Stimulated activated CD4-positive, alpha-beta T cell treated with anti-CD3 and anti-CD28 coated beads, Interleukin-12 subunit alpha, Interleukin-12 subunit beta, amount 100 ng/mL, for 24 hours (primary cell): ENCODE measurements at places on chromosomes 3 and 15.

GRCh38 chr3:119401503-119402440, 61.6 kb downstream of the TMEM39A start:
- no peak for DNase-seq

DNA sequence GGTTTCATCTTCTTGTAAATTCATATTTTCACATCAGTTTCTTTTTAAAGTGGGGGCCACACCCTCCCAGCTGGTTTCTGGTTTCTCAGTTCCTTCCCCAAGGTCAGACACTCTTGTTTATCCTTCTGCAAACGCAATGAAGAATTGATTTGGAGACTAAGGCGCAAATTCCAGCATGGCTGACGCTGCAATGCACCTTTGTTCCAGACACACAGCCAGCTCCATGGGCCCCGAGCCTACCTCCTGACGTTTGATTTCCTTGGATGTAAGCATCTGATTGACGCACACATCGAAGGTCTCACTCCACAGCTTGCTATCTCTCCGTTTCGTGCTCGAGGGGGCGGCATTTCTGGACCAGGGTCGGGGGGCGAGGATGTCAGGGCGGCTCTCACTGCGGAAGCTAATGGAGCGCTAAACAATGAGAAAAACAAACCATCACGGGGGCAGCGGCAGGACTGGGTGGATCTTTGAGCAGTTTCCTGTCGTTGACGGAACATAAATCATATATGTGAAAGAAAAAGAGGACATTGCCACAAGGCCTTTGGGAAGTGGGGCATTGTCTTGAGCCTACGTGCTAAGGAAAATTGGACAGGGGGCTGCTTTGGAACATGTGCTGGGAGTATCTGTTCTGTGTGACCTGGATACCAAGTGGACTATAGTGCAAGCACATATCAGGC, 46.9 kb downstream of the ARHGEF3 start:
- no peak for DNase-seq

DNA sequence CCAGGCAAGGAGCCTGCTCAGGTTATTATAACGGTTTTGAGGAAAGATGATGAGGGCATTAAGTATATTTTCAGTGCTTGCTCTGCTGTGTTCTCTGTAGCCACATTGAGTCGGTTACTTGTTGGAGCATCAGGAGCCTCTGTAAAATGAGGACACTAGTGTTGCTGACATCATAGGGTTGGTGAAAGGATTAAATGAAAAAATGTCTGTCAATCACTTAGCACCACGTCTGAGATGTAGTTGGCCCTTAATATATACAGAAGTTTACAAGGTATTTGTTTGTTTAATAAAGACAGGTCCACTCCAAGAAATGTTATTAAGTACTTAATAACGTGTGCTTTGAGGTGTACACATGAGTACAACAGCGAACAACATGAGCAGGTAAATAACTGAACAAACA, 735 bp upstream of the SLC25A26 start:
- no peak for DNase-seq

DNA sequence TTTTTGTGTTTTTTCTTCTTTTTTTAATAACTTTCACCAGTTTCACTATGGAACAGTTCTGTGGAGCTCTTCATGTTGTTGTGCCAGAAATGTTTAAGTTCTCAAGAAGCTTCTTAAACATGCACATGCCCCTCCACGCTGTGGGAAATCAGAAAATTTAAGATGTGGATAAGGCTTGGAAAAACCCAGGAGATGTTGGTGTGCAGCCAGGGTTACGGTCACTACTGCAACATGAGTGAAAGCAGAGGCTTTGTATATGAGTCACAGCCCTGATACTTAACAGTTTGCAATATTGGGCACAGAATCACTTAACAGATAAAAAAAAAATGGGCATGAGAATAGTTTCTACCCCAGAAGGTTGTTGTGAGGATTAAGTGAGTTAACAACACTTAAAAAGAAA, 399.9 kb downstream of the LRTM1 start:
- DNase-seq: no peak

GRCh38 chr3:149879872-149880271, 66.9 kb downstream of the RNF13 start:
- peak; percentile 6 for DNase-seq

DNA sequence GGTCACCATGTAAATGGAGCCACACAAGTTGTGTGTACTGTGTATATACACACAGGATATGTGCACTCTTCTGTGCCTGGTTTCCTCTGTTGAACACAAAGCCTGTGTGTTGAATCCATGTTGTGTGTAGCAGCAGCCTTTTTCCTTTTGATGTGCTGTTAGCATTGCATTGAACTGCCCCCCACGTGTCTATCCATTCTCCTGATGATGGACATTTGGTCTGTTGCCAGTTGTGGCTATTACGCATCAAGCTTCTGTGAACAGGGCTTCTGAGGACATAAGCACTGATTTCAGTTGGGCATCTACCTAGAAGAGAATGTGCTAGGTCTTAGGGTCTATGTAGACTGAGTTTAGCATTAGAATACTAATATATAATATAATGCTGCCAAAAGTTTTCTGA, 77.4 kb downstream of the LSM3 start:
- DNase-seq: no peak

GRCh38 chr3:67048715-67049074, 50.6 kb downstream of the KBTBD8 start:
- no peak for DNase-seq

DNA sequence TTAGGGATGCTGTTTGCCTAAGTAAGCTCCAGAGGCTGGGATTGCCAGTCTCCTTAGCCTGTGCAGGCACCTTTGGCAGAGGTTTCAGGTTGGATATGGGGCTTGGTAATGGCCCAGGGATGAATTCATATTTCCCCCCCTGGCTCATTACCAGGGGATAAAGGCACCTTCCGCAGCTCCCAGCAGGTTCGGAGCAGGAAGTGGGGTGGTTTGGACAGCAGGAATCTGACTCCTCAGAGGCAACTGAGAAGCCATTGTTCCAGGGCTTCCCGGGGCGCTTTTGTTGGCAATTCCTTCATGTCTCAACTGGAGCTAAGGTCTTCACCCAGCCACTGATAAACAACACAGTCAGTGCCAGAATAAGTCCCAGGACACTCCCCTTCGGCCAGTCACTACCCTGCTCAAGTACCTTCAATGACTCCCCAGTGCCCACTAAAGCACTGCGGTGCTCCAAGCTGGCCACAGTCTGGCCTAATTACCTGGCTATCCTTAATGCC, 85.3 kb upstream of the SLC6A6 start:
- DNase-seq: no peak

DNA sequence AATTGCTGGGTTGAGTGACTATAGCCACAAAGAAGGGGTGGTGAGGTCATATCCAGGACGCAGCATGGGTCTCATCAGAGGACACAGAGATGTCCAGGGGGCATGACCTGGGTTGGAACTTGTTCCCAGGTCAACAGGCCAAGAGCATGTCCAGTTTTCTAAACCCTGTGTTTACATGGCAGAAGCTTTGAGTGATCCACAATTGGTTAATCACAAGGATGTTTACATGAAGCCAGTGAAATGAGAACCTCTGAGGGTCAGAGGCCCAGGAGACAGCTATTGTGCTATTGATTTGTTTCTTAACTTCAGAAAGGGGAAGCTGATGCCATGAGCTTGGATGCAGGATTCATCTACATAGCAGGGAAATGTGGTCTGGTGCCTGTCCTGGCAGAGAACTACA, 42.2 kb upstream of the TOPBP1 start:
- no peak for DNase-seq

- DNase-seq: no peak
Observed at GRCh38 chr15:39592500-39592899, 11.6 kb downstream of the THBS1 start.

DNA sequence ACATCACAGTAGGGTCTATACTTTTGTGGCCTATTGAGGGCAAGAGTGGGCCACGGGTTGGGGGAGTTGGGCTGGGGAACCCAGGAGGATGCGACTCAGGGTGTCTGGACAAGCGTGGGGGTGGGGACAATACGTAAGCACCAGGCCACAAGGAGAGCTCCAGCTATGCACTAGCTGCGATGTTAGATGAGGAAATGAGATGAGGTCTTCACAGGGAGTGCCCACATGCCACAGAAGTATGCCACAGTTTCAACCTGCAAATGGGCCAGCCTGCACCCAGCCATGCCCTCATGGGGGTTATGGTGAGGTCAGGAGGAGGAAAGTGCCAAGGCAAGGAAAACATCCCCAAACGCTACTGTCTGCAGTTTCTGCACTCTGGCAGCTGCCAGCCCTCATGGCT, 30.5 kb downstream of the CACNA2D2 start:
- no peak for DNase-seq

GRCh38 chr3:50258029-50258680, 10.8 kb upstream of the SEMA3B start:
- DNase-seq: no peak

GRCh38 chr3:138560501-138560900, 33.6 kb downstream of the CEP70 start:
- no peak for DNase-seq

DNA sequence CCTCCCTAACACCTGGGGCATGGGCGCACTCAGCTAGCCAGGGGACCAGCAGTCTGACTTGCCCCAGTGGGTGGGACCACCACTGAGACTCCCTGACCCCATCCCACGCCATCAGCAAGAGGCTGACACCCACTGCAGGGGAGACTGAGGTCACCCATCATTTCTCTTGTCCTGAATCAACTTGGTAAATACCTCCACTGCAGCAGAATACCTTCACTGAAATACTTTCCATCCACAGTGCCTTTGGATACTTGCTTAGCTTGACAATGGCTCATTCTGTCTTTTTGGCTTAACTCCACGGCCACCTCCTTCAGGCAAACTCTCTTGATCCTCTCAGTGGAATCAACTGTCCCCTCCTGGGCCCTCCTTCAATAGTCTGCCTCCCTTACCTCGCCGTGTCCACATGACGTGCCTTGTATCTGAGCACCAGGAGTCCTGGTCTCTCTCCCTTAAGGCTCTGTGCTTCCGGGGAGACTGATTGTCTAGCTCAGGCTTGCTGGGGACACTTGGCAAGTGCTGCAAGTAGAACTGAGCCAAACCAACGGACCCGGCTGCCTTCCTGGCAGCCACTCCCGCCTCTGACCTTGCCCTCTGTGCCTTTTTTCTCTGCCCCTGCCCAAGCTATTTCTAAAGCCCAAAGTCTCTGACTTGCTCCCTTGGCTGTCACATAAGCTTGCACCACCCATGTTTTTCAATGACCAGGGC, 119.1 kb downstream of the ADCY5 start:
- no peak for DNase-seq

- DNase-seq: no peak
Observed at GRCh38 chr3:85228966-85229365, 270.2 kb downstream of the CADM2 start.

GRCh38 chr3:80771085-80771484, 990.4 kb downstream of the GBE1 start:
- DNase-seq: no peak

DNA sequence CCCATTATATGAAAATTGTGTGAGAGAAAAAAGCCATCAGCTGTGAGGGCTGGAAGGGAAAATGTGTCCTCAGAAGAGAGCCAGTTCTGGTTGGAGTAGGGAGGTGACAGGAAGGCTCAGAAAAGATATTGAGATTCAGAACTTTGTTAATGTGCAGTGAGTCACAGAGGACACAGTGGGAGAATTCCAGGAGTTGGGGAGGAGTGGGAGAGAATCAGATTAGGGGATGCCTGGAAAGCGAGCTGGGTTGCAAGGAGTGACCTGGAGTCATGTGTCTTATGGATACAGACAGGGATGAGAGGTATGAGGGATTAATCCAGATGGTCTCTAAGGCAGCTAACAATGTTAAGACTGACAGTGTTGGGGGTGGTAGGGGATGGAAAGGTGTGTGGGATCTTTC, 67.5 kb downstream of the CHST2 start:
- no peak for DNase-seq

- DNase-seq: no peak
Observed at GRCh38 chr15:76140074-76140464, 80.3 kb downstream of the TMEM266 start.

GRCh38 chr15:37907136-37907535, 27.3 kb upstream of the TMCO5A start:
- no peak for DNase-seq

GRCh38 chr3:112302881-112303763, 9.1 kb upstream of the SLC9C1 start:
- no peak for DNase-seq

GRCh38 chr3:97882975-97883598, 61.3 kb downstream of the CRYBG3 start:
- no peak for DNase-seq

DNA sequence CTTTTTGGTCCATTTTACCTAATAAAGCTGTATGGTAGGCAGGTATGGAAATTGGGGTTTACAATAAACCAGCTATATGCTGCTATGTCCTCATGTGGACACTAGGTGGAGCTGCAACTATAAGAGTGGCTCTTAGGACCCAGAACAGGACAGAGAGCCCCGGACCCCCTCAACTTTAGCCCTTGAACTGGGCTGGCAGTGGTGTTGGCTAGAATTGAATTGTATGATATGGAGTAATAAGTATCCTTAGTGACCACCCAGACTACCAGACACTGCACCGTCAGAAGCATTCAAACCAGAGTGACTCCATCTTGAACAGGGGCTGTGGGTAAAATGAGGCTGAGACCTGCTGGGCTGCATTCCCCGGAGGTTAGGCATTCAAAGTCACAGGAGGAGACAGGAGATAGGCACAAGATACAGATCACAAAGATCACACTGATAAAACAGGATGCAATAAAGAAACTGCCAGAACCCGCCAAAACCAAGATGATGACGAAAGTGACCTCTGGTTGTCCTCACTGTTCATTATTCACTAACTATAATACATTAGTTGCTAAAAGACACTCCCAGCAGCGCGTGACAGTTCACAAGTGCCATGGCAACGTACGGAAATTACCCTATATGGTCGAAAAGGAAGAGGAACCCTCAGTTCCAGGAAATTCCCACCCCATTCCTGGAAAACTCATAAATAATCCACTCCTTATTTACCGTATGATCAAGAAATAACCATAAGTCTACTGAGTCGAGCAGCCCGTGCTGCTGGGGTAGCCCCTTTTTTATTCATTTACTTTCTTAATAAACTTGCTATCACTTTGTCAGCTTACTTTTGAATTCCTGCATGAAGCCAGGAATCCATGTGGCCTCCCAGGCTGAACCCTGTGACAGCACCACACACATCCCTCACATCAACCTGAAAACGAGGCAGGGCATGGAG, 68.7 kb upstream of the BLM start:
- DNase-seq: peak; percentile 46

GRCh38 chr3:189040656-189041335, 131.0 kb upstream of the TPRG1 start:
- no peak for DNase-seq

GRCh38 chr3:195908694-195909581, 587 bp upstream of the TNK2 start:
- no peak for DNase-seq

GRCh38 chr15:50137330-50137761, 18.3 kb upstream of the ATP8B4 start:
- DNase-seq: peak; percentile 18

DNA sequence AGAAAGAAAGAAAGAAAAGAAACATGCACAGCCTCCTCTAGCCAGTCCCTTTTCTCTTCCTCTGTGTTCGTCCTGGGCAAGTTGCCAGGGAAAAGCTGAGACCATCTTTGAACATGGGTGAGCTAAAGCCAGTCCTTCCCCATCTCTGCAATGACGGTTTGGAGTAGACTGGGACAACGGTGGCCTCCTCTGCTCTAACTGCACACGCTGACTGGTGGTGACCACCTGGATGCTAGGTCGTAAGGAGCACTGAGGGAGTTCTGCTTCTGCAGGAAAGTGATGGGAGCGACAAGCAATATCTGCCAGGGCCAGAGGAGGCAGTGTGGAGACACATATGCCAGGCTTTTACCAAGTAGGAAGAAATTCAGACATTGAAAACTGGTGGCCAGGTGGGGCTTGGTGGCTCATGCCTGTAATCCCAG, 111.7 kb downstream of the NUP210 start:
- DNase-seq: peak; percentile 17

GRCh38 chr3:81041331-81041730, 720.1 kb downstream of the GBE1 start:
- DNase-seq: no peak

- no peak for DNase-seq
Observed at GRCh38 chr15:86384186-86384585, 304.5 kb downstream of the AGBL1 start.
